ENCODE measurements at places on chromosomes 11 and 22.

DNA sequence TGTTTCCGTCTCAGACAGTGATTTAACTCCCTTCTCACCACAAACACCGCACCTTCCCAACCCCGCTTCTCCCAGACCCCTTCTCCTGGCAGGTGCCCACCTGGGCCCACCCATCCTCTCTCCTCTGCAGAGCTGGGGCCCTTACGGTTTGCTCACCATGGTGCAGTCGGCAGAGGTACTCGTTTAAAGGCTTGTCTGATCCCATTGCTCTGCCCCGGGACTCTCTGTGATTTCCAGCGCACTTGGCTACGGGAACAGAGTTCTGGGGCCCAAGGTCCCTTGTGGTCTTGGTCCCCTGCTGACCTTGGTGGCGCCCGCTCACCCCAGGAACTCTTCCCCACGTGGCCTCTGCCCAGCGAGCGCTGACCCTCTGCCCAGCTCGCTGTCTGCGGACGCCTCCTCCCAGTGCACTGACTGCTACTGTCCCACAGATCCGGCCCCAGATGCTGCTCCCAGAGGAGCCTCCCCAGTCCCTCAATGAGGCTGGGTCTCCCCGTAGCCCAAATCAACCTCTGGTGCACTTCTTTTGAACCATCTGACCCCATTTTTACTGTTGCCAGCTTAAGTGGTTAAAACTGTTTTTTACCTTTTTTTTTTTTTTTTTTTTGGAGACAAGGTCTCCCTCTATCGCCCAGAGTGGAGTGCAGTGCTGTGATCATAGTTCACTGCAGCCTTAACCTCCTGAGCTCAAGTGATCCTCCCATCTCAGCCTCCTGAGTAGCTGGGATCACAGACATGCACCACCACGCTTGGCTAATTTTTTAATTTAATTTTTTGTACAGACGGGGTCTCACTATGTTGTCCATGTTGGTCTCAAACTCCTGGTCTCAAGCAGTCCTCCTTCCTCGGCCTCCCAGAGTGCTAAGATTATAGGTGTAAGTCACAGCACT lies 21.3 kb upstream of the CTSD start:
- DNase-seq, result no peak

DNA sequence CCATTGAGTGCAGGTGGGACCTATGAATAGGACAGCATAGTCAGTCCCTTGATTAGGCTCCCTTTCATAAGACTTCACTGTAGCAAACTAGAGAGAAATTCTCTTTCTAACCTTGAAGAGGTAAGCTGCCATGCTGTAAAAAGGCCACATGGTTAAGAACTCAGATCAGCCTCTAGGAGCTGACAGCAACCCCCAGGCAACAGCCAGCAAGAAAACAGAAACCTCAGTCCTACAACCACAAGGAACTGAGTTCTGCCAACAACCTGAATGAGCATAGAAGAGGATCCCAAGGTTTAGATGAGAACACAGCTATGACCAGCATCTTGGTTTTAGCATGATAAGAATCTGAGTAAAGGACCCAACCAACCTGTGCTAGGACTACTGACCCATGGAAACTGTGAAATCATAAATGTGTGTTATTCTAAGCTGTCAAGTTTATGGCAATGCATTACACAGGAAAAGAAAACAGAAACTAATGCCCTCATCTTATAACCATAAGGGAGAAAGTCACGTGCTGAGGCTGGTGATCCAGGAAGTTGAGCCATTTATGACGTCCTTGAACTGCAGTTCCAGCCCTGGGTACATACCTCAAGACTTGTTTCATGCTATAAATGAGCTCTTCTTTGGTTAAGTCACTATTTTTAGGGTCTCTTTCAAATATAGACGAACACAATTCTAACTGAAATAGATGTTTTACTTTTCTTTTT lies 43.3 kb downstream of the RAB38 start:
- no peak for DNase-seq

DNA sequence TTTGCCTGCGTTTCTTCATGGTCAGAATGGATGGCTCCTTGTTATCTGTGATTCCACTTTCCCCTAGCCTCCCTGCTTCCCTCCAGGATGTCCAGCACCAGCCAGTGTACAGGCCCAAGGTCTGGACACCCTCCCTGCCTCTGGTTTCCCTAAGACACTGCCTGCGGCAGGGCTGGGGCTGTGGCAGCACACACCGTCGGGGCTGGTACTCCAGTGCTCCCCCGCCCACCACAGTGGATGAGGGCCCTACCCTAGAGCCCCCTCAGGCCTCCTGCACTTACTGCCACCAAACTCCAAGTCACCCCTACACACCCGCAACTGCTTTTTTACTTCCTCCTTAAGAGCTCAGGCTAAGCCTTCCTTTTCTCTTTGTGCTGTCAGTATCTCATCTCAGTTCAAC lies 28.9 kb downstream of the ZNF214 start:
- DNase-seq, result no peak

GRCh38 chr22:28016781-28017557 lies 97.9 kb upstream of the PITPNB start:
- DNase-seq, result no peak

GRCh38 chr11:35050541-35050995 lies 88.4 kb upstream of the CD44 start:
- no peak for DNase-seq

DNA sequence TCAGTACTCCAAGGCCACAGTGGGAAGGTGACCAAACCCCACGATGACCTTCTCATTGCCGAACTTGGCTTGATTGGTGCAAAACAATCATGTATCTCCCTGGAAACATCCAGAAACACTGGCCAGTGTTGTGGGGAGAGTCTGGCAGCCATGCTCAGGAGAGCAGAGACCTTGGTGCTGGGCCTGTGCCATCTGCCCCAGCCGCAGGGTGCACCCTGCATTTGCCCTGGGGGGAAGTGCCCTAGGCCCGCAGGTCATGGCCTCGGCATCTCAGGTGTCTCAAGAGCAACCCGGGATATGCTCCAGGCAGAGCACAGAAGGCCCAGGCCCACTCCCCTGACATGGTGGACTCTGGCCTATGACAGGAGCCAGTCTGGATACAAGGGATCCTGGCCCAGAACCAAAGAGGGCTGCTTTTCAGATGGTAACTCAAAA lies 23.7 kb downstream of the ARVCF start:
- no peak for DNase-seq

DNA sequence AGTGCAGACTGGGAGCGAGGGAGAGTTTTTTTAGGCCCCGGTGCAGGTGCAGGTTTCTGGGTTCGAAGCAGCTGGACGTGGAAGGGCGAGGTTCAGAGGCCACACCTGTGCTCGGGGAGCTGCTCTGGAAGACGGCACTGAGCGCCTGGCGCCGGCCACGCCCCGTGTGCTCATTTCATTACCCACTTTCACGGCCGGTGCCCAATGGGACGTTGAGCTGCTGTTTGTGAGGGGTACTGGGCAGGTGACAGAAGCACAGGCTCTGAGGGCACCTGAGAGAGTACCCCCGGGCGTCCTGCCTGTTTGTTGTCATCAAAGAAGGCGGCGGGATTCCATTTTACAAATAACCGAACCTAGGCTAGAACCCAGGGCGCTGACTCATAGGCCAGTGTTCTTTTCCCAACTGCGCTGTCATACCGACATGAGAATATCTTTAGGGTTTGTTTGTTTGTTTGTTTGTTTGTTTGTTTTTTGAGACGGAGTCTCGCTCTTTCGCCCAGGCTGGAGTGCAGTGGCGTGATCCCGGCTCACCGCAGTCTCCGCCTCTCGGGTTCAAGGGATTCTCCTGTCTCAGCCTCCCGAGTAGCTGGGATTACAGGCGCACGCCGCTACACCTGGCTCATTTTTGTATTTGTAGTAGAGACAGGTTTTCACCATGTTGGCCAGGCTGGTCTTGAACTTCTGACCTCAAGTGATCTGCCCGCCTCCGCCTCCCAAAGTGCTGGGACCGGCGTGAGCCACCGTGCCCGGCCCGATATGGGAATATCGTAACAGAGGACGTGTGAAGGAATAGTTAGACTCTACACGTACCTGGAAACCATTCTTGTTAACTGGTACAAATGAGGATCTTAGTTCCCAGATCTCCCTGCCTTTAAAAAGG lies 16.6 kb upstream of the SPTBN2 start:
- peak; percentile 58 for DNase-seq

- no peak for DNase-seq
These were observed 34.7 kb downstream of the GDPD4 start for GRCh38 chr11:77266766-77267165.

DNA sequence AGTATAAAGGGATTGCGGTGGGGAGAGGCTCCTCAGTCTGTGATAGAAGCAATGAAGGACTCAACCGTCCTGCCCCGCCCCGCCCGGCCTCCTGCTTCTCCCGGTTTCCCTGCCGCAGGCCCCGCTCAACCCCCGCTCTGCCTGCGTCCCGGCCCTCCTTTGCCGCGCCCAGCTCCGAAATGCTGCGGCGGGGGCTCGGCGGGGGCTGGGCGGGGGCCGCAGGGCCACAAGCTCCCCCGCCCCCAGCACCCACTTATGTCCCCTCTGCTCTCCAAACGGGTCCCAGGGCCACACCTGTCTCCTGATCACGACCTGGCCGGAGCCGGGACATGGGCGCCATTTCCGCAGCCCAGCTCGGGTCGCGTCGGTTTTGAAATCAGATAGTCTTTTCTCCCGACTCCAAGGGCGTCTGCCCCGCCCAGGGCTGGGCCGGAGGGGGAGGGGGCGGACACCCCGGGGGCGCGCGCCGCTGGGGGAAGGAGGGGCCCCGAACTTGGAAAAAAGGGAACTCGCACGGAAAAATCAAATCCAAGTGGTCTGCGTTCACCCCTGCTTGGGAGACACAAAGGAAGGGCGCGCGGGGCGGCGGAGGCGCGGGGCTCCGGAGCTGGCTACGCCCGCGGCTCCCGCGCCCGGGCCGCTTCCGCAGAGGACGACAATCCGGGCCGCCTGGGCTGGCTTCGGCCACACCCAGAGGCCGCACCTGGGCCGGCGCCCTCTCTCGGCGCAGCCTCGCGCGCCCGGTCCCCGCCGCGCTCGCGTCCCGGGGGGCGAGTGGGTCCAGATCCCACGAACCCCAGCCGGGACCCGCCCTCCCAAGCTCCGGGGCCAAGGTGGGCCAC lies 70.6 kb upstream of the EP300 start:
- peak; percentile 67 for DNase-seq

DNA sequence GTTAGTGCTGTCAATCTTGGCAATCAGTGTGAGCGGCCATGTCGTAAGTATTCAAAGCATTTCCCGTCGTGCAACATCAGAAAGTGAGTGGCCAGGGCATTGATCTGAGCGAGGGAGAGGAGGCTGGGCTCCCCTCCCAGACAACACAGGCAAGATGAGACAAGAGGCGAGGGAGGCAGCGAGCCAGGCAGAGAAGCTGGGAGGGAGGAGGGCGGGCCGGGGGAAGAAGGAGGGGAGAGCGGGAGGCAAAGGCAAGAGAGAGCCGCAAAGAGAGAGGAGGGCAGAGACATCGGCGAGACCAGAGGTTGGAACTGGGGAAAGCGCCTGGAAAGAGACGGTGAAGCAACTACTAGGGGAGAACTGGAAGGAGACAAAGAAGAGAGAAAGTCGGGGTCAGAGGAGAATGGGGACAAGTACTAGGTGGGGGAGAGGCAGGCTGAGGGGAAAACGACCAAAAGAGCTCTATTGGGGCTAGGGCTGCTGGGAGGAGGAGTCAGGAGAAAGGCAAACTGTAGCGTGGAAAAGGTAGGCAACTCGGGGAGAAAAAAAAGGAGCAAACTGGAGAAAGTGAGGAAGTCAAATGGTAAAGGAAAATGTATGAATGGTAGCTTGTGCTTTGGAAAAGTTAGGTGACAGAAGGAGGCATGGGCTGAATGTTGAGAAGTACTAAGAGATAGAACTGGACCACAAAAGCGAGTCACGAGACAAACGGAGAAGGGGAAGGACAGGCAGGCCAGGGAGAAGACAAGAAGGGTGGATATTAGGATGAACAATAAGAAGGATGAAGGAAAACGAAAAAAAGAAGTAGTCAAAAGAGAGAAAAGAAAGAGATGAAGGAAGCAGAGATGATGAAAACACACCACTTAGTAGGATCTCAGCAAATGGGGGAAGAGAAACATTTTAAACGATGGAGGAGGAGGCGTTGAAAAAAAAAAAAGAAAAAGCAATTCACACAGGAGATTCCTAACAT lies 130.5 kb upstream of the C11orf58 start:
- DNase-seq, result no peak

DNA sequence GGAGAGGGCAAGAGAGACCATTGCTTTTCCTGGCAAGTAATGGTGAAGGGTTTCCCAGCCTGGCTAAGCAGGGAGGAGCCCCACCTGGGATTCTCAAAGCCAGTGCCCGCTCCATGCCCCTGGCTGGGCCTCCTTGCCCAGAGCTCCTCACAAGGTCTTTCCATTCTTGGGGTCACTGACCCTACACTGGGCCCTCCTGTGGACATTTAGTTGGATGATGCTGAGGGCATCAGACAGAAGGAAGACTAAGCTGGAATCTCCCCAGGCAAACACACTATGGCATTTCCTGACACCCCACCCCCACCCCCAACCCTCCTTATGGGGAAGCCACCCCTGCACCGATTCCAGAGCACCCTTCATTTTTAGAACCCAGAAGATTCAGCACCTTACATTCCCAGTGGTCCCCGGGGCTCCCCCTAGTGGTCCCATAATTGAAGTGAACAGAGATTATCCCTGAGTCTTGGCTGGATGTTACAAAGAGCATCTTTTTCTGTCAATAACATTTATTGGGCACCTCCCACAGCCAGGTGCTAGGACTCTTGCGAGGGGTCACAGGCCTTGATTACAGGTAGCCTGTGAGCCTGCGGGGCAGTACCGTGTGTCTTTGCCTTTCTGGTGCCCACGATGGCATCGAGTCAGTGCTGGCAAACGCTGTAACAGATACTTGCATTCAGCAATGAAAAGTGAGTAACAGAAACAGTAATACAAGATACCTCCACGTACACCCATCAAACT lies 548.5 kb downstream of the BUD13 start:
- DNase-seq, result peak; percentile 56

GRCh38 chr11:80321786-80322185 lies 881.0 kb upstream of the TENM4 start:
- no peak for DNase-seq

DNA sequence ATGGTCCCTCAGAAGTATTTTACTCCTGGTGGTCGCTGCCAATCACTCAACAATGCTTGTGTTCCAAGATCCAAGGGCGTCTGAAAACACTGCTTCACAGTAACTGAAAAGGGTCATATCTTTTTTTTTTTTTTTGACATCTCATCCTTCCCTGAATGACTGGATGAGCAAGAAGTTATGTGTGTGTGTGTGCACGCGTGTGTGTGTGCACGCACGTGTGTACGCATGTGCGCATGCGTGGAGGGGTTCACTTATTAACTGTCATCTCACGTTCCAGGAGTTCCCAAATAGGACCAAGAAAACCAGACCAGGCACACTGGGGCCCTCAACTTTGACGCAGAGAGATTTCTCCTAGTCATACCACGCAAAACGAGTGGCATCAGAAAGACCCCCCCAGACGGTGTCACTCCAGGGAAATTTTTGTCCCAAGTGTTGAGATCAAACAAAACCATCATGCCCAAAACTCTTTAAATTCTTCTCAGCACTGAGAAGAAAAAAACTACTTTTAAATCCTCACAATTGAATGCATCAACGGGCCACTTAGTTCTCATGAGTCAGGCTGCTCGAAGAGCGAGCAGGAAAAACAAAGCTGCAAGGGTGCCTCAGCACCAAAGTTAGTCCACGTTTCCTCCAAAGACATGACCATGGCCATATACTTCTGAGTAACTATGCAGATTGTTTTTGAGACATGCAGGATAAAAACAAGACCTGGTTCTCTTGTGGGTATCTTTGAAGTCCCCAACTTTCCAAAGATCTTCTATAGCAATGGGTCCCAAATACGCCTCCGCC lies 12.9 kb downstream of the MN1 start:
- no peak for DNase-seq

GRCh38 chr11:133943950-133944698 lies 12.6 kb downstream of the IGSF9B start:
- DNase-seq, result no peak

GRCh38 chr11:43267856-43268580 lies 43.8 kb upstream of the API5 start:
- no peak for DNase-seq

GRCh38 chr11:125070699-125071254 lies 7.7 kb downstream of the SLC37A2 start:
- DNase-seq, result no peak

Data from stimulated activated CD4-positive, alpha-beta T cell treated with anti-CD3 and anti-CD28 coated beads, Interleukin-2, amount 100 ng/mL, for 24 hours (primary cell).